ENCODE measurements at places on chromosomes 7 and 10.

DNA sequence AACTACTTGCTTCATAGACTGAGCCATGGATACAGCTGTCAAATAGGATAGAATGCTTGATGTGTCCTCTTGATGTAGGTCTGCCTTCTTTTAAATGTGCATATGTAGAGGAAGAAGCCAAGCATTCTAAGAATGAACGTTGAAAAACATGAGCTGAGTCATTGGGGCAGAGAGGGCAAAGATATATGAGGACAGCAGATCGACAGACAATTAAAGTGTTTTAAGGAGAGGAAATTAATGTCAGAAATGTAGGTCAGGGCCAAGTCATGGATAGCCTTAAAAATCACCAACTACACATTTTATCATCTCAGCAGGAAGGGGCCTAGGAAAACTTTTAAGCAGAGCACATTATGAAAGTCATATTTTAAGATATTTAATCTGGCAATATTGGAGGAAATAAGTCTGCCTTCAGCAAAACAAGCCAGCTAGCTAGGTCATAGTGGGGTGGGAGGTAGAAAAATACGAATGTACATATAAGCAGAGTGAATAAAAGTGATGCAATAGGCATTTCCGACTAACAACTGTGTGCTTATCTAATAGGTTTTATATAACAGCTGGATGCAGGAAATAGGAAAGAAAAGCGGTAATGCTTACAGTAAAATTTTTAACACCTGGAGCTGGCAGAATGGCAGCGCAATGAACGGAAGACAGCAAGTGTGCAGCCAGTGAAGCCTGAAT lies 638.3 kb upstream of the TPK1 start:
- no peak for DNase-seq

DNA sequence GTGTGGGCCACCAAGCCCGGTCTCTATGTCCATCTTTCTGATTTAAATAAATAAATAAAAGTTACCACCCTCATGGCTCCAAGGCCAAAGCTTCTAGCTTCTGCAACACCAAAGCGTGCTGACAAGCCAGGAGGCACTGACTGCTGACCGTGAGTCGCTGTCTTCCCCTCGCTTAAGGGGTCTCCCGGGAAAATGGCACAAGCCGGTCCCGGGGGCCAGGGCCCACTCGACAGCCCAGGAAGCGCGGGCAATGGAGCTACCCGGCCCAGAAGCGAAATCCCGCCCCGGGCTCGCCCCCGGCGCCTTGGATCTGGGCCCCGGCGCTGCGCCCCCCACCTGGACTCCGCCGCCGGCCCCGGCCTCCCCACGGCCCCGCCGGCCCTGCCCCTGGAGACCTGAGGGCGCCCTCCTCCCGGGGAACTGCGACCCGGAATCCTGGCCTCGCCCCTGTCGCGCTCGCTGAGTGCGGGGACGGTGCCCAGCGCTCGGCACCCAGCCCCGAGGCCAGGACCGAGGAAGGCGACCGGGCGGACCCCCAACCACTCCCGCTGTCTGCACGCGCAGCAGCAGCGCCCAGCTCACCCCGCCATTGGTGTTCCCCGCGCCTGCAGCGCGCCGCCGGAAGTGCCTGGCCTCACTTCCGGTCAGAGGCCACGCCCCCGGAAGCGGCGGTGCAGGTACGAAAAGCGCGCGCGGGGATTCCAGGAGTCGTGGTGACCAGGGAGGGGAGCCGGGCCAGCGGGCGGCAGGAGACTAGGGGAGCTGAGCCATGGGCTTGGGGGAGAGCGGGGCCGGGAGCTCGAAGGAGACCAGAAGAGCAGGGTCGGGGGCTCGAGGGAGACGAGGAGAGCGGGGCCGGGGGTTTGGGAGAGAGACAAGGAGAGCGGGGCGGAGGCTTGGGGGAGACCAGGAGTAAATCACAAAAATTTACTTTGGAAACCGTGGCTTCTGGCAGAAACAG lies at the start of the genes MRM2 and NUDT1:
Gene MRM2, minus strand, starts transcription at position 626 of the 961 bp plus-strand sequence. Its CDS starts 36 bp downstream, at position 590.
Gene NUDT1, plus strand, starts transcription at position 647 of the 961 bp plus-strand sequence. CDS start 2,349 bp downstream, outside the sequence.
- peak; percentile 22 for DNase-seq

- peak; percentile 81 for DNase-seq
Observed at GRCh38 chr7:12220389-12221046, 9.4 kb downstream of the TMEM106B start.

- DNase-seq: no peak
Observed at GRCh38 chr7:3607847-3608246, 306.8 kb downstream of the SDK1 start.

- no peak for DNase-seq
Observed at GRCh38 chr7:1691601-1692514, 21.8 kb downstream of the ELFN1 start.

DNA sequence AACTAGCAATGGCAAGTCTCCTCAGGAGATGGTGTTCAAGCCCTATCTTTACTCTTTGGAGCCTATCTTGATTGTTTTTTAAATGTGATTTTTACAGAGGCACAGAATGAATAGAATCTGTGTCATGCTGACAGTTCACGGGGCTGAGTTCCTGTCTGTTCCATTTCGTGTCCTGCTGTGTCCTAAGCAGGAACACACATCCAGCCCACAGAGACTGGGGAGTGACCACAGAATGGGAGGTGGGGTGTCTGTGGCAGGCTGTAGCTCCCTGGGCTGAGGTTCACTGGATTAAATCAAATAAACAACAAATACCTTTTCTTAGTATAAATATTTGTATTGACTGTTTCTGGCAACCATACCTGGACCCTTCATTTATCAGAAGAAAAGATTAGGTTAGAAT lies 73.4 kb upstream of the CARD11 start:
- DNase-seq: no peak

GRCh38 chr7:29401769-29402168 lies 161.9 kb upstream of the PRR15 start:
- DNase-seq: no peak

DNA sequence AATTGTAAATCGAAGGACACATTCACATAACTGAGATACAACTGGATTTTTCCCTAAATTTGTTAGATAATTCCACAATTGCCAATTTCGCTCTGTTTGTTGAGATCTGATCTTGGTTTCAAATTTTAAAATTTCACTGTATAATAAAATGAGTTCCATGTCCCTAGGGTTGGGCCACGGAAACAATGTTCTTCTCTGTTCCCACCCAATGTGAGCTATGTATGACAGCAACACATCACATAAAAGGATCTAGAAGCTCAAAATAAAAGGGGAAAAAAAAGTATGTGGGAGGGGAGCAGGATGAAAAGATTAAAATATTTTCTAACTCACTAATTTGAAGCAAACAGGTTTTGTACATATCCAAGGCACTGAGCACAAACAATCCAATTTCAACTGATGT lies 287.8 kb upstream of the MKLN1 start:
- no peak for DNase-seq

DNA sequence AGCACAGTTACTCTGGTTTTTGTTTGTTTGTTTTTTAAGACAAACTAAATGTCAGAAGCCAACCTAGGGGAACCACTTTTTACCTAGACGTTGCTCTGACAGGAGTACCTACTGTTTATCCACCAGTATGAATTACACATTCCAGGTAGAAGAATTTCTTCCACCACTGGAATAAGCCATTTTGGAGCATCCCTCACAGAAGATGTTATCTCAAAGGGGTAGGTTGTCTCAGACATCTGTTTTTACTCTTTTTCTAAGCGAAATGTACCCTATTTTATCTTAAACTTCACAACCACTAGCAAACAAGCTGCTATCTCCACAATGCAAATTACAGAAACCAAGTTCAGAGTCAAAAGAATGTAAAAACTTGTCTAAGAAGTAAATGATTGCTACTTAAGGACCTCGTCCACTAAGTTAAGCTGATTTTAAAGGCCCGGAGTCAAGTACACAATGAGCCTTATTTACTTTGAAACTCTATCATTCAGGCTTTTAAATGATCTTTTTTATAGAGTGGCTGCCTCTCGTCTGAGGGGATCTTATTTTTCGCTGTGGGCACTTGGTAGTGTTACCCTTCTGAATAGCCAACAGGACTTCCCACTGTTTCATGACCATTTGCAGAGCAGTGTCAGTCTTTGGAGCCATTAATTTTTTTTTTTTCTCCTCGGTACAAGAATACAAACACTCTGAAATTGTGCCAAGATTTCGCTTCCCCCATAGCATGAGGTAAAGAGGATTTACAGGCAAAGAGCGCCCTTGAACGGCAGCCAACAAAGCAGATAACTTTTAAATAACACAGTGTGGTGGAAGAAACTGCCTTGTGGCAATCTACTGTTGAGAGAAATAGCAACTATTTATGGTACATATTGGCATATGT lies 15.7 kb upstream of the ARMC3 start:
- peak; percentile 64 for DNase-seq

- DNase-seq: no peak
Observed at GRCh38 chr10:114281461-114281860, 42.4 kb downstream of the VWA2 start.

GRCh38 chr7:25646726-25647413 lies 418.6 kb upstream of the NPVF start:
- no peak for DNase-seq

DNA sequence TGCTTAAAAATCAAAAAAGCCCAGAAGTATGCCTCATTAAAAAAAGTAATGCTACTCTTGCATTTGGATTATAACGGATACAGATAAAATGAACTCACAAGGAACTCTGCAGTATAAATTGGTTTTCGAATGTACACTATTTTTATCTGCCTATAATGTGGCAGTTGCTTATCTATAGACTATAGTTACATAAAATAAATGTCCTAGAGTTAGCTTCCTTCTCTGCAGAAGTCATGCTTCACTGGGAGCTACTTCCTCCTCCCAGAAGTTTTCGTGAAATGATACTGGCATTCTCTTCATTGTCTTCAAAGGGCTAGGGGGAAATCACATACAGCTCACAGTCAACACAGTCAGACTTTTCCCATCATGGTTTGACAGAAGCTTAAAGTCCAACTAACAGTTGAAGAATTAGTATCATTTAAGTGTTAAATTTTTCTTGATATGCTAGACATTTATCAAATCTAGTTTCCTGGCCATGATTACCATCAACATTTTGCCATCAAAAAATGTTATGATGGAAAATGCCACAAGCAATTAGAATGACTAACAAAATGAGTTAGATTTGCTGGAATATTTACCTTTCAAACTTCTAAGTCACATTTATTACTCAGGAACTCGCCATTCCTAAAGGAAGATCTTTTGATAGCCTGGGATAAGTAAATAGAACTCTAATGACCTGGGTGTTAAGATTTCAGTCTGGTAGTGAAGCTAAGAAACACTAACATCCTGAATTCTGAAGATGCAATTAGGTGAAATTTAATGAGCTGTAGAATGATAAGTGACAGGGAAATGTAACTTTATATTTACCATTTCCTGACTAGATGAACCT lies 87.3 kb upstream of the TRIL start:
- DNase-seq: peak; percentile 77

DNA sequence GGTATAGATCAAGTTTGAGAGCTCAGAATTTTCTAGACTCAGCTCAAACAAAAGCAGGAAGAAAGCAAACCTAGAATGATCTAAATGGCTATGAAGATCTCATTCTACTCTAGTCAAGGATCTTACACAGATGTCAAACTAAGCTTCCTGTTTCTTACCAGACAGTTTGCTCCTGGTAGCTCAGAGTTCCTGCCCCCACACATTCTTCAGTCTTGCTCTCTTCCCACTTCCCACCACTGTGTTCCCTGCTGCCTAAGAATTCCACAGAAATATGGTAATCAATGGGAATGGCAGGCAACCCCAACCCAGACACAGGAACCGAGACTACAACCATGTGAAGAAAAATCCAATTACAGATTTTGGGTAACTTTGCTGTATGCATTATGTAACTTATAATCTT lies 133.4 kb upstream of the PTN start:
- no peak for DNase-seq

DNA sequence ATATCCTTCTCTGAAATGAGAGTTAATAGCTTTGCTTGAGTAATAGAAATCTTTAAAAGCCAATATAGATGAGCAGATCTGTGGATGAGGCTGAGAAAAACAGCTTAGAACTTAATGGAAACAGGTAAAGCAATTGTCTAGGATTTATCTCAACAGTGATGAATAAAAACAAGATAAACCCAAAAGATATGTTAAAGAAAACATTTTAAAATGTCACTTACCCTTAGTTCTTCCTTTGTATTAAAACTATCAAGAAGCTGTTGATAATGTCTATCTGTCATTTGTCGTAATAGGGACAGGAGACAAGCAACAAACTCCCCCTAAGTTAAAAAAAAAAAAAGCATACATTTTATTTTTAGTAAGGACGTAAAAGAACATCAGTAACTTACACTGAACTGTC lies 272.1 kb upstream of the IMMP2L start:
- no peak for DNase-seq

- no peak for DNase-seq
Observed at GRCh38 chr10:97512993-97513392, 14.3 kb downstream of the UBTD1 start.

GRCh38 chr10:119620241-119621077 lies 23.7 kb upstream of the TIAL1 start:
- DNase-seq: no peak

- DNase-seq: no peak
Observed at GRCh38 chr7:44965937-44966730, 12.7 kb downstream of the MYO1G start.

- no peak for DNase-seq
Observed at GRCh38 chr10:89163265-89163995, 43.7 kb downstream of the CH25H start.

GRCh38 chr7:5455581-5456219 lies 32.1 kb upstream of the TNRC18 start:
- DNase-seq: no peak

GRCh38 chr10:14433147-14433546 lies 102.4 kb upstream of the FRMD4A start:
- DNase-seq: no peak

GRCh38 chr10:48478980-48479811 lies 125.7 kb downstream of the ARHGAP22 start:
- no peak for DNase-seq

DNA sequence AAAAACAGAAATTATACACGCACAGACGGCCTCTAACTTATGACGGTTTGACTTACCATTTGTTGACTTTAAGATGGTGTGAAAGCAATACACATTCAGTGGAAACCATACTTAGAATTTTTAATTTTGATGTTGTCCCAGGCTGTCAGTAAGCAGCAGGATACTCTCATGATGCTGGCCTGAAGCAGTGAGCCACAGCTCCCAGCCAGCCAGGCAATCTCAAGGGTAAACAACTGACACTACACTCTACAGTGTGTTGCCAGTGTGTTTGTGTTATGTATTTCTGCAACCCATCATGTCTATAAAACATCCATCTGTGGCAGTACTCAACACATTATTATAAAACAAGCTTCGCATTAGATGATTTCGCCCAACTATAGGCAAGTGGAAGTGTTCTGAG lies 747.5 kb downstream of the NRG3 start:
- DNase-seq: no peak
